ENCODE measurements at places on chromosomes 2 and 18.

DNA sequence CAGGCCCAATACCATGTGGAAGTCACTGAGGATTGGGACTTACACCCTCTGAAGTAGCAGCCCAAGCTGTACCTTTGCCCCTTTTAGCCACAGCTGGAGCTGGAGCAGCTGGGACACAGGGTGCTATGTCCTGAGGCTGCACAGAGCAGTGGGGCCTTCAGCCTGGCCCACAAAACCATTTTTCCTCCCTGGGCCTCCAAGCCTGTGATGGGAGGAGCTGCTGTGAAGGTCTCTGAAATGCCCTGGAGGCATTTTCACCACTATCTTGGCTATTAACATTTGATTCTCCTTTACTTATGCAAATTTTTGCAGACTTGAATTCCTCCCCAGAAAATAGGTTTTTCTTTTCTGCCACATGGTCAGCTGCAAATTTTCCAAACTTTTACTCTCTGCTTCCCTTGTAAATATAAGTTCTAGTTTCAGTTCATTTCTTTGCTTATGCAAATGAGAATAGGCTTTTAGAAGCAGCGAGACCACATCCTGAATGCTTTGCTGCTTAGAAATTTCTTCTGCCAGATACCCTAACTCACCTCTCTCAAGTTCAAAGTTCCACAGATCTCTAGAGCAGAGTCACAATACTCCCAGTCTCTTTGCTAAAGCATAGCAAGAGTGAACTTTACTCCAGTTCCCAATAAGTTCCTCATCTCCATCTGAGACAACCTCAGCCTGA is 213.8 kb upstream of the MGAT5 start:
- no peak for DNase-seq

GRCh38 chr2:8298783-8299182 is 383.1 kb upstream of the ID2 start:
- no peak for DNase-seq

DNA sequence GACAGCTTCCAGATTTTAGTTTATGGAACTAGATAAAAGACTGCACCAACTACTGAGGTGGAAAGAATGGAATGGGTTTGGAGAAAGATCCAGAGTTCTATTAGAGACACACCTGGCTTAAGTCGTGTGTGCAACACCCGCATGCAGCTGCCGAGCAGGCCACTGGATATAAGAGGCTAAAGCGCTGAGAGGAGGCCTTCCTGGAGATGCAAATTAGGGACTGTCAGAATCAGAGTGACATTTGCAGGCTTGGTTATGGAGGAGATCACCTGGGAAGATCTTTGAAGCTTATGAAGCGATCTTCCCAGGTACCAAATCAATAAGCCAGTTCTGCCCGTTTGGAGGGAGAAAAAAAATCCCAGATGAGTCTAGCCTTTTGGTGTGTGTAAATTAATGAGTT is 30.4 kb upstream of the KLHL29 start:
- DNase-seq, result no peak

DNA sequence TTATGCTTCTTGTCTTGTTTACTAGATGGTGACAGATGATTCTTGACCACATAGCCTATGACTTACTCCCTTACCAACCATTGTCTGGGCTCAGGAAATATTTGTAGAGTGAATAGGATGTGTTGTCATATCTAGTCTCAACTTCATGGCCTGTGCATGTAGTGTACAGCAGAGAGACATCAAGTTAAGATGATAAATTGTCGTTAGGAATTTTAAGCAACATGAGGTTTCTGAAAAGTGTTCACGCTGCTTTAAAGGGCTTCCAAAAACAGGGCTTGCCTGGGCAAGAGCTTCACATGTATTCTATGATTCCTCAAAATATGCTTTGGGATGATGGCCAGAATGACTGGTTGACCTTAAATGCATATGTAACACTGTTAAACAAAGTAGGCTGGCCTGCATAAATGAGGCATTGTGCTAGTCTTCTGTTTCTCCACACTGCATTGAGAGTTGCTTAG is 424.0 kb downstream of the RND3 start:
- DNase-seq, result no peak

DNA sequence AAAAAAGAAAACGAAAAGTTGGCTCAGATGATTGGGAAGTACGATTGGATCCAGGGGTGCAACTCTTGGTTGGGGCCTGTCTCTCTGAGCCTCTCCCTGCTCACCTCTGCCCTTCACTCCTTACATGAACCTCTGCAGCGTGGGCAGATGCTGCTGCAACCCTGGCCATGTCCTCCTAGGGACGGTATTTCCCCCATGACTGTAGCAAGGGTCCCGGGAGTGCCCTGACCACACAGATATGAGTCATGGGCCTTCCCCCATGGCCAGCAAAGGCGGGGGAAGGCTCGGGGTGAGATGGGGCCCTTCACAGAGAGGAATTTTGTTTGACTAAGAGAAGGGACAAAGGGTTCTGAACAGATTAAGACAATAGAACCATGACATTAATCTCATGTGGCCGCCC is 129.0 kb downstream of the NCK2 start:
- no peak for DNase-seq

DNA sequence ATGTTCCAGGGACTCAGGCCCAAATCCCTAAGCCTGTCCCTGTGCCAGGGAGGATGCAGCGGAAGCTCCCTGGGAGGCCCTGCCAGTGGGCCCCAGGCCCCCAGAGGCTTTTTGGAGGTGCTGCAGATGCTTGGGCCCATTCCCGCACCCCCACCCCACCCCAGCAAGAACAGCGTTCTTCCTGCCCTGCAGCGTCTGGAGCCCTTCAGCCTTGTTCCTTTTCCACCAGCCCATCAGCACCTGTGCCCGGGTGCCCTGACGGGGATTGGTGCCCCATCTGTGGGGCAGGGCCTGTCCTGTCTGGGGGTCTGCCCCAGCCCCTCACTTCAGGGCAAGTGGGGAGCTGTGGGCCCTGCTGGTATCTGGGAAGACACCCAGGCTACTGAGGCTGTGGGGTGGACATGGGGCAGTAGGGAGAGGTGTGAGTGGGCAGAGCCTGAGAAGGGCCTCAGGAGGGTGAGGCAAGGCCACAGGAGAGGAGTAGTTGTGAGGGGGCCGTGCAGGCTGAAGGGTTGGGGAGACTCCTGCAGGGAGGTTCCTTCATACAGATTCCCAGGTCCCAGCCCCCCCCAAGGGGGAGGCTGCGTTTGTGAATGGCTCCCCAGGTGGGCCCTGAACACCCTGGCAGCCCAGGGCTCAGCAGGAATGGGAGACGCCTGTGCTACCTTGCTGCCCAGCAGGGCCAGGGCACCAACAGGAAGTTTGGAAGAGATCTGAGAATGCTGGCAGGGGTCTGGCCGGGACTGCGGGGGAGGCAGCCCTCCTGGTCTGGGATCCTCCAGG is 2.4 kb downstream of the RNPEPL1 start:
- peak; percentile 12 for DNase-seq

DNA sequence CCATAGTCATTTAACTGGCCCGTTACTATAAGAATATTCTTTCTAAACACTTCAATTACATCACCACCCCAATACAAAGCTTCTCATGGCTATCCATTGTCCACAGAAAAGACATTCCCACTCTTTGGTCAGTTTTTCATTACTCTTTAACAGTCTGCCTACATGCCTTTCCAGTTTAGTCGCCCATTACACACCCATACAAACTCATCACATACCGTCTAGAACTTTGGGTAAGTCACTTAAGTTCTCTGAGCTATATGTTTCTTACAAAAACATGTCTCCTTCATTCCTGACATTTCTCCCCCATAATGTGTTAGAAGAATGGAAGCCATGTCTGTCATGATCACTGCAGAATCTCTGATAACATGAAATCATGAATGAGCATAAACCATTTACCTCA is 108.2 kb upstream of the STK17B start:
- DNase-seq, result no peak

DNA sequence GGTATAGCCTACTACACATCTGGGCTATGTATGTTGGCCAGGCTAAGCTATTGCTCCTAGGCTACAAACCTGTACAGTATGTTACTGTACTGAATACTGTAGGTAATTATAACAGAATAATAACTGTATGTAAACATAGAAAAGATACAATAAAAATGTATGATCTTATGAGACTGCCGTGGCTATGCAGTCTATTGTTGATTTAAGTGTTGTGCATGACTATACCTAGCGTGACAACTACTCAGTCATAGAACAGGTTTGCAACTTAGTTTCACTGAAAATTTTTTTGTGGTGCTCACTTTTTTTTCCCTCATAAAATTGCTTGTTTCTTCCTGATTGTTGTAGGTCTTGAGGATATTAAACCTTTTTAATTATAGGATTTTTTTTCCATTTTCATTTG is 25.9 kb downstream of the KCMF1 start:
- DNase-seq, result no peak

GRCh38 chr18:29163596-29163995 is 986.7 kb upstream of the CDH2 start:
- no peak for DNase-seq

GRCh38 chr2:67066782-67067181 is 330.4 kb upstream of the ETAA1 start:
- no peak for DNase-seq

- DNase-seq, result no peak
These were observed 125.5 kb upstream of the SIX2 start for GRCh38 chr2:45134726-45135125.

GRCh38 chr2:219038600-219038999 is 2.7 kb downstream of the CFAP65 start:
- no peak for DNase-seq

- DNase-seq, result no peak
These were observed 153.7 kb downstream of the NRXN1 start for GRCh38 chr2:50878251-50878650.

All from left ventricle myocardium inferior (tissue), 1 donor.